ENCODE measurements at places on chromosomes 3 and 15.

GRCh38 chr15:38254051-38254883 is 1.6 kb downstream of the SPRED1 start:
- DNase-seq: peak; percentile 71

- no peak for DNase-seq
Observed at GRCh38 chr3:17581421-17582080, 160.9 kb downstream of the TBC1D5 start.

GRCh38 chr3:45524565-45524964 is 70.0 kb upstream of the LIMD1 start:
- peak; percentile 83 for DNase-seq

DNA sequence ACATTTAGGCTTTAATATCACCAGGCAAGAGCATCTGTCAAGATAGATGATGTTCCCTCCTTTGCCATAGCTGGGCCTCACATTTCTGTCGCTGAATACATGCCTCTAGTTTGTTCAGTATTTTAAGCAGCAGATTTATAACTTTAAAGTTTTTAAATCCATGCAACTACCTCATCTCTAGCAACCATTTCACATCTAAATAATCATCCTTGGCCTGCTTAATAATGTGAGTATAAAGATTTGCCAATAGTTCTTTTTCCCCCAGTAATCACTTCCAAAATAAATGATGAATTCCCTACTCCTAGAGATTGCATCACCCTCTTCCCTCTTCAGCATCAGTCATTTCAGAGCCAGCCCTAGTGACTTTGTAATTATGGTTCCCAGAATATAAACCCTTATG is 36.2 kb upstream of the FILIP1L start:
- peak; percentile 51 for DNase-seq

- no peak for DNase-seq
Observed at GRCh38 chr3:125395091-125395490, 20.0 kb upstream of the ZNF148 start.

- DNase-seq: peak; percentile 24
Observed at GRCh38 chr3:28726840-28727239, 378.2 kb upstream of the AZI2 start.

- DNase-seq: no peak
Observed at GRCh38 chr15:23075927-23076326, 36.6 kb upstream of the TUBGCP5 start.

GRCh38 chr3:126448893-126449180 is 26.9 kb downstream of the ZXDC start:
- no peak for DNase-seq

- no peak for DNase-seq
Observed at GRCh38 chr15:26721232-26721967, 51.5 kb downstream of the GABRB3 start.

- DNase-seq: peak; percentile 77
Observed at GRCh38 chr3:23865595-23866396, 51.0 kb downstream of the NKIRAS1 start.

- no peak for DNase-seq
Observed at GRCh38 chr15:44722011-44722410, 10.7 kb downstream of the B2M start.

- DNase-seq: no peak
Observed at GRCh38 chr15:23574742-23575141, 9.3 kb downstream of the MKRN3 start.

GRCh38 chr3:61687206-61687605 is 125.8 kb downstream of the PTPRG start:
- DNase-seq: no peak

GRCh38 chr3:188188911-188189310 is 35.0 kb downstream of the LPP start:
- DNase-seq: no peak

GRCh38 chr3:46096781-46097180 is 69.5 kb upstream of the XCR1 start:
- no peak for DNase-seq

Measured in EH (cell line).